ENCODE measurements at places on chromosomes 5 and 9.

GRCh38 chr9:4182831-4183230, 117.0 kb downstream of the GLIS3 start:
- no peak for DNase-seq

DNA sequence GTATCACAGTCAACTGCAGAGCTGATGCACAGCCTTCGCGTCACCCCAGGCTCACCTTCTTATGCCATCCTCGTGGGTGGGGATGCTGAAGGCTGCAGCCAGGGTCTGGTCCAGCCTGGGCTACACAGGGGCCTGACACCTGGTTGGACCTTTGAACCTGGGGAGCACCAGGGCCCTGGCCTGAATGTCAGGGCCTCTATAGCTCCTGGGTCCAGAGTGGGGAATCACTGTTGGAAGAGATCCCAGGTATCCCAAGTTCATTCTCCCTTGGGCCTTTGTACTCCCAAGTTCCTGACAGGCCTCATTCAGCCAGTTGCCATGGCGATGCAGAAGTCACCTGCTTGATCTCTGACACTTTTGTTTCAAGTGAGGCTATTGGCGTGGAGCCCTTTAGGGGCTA, 43.8 kb downstream of the ZNF618 start:
- no peak for DNase-seq

GRCh38 chr5:109410389-109411148, 795 bp upstream of the PJA2 start:
- DNase-seq, result peak; percentile 15

DNA sequence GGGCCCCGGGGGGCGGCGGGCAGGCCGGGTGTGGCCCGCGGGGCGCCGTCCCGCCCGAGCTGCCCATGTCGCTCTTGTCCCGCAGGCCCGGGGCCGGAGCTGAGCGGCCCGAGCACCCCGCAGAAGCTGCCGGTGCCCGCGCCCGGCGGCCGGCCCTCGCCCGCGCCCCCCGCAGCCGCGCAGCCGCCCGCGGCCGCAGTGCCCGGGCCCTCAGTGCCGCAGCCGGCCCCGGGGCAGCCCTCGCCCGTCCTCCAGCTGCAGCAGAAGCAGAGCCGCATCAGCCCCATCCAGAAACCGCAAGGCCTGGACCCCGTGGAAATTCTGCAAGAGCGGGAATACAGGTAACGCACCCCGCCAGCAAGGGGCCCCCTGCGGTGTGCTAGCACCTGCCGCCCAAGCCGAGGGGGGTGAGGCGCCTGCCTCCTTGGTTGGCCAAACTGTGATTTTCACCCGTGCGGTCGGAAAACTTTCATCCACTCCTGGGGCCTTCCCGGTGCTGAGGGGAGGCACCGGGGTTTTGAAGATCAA, 32.1 kb downstream of the SMARCA2 start:
- DNase-seq, result no peak

DNA sequence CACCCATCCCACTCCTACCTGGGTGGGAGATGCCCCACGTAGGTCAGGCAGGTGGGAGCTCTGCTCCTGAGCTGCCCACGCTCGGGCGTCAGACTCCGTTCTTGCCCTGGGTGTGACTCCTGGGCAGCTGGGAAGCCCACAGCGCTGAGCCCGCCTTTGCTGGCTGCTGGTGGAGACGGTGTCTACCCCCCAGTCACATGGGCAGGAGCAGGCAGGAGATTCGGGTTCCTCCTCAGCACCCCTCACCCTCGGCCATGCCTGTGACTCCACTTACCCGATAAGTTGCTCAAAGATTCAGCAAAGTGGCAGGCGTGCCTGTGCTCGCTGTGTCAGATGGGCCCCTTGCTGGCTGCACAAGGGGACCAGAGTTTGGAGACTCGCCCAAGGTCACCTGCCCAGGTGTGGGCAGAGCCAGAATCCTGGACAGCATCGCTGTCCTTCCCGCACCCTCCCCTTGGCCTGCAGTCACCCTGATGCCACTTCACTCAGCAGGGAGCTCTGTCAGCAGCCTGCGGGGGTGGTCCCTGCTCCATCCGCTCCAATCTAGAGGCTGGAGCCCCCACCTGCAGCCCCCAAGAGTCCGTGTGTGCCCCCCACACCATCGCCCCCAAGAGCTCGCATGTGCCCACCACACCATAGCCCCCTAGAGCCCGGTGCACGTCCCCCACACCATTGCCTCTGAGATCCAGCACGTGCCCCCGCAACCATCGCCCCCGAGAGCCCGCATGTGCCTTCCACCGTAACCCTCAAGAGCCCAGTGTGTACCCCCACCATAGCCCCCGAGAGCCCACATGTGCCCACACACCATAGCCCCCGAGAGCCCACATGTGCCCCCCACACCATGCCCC, 4.2 kb downstream of the LCN1 start:
- no peak for DNase-seq

GRCh38 chr5:81854485-81854884, 103.6 kb upstream of the SSBP2 start:
- no peak for DNase-seq

GRCh38 chr5:60522292-60522905, 177.6 kb downstream of the DEPDC1B start:
- DNase-seq, result no peak

DNA sequence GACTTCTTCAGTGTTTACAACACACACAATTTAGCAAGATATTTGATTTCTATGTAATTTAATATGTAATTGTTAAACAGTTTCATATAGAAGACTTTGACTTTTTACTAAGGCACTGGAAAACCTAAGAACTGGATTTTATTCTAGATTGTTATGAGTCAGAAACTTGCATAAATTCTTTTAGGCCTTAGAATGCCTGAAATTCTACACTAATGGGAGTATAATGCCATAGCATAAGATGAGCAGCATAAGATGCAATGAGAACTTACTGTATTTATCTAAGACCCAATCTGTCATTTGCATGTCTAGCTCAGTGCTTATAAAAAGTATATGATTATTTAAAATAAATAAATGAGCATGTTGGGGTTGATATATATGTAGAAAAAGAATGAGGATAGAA, 285.2 kb downstream of the CDH12 start:
- no peak for DNase-seq

- no peak for DNase-seq
These were observed 25.3 kb upstream of the ANXA2R start for GRCh38 chr5:43065387-43065947.

GRCh38 chr5:132370971-132371602, 1.6 kb downstream of the SLC22A5 start:
- no peak for DNase-seq

- no peak for DNase-seq
These were observed 37.1 kb upstream of the NR3C1 start for GRCh38 chr5:143440448-143441115.

DNA sequence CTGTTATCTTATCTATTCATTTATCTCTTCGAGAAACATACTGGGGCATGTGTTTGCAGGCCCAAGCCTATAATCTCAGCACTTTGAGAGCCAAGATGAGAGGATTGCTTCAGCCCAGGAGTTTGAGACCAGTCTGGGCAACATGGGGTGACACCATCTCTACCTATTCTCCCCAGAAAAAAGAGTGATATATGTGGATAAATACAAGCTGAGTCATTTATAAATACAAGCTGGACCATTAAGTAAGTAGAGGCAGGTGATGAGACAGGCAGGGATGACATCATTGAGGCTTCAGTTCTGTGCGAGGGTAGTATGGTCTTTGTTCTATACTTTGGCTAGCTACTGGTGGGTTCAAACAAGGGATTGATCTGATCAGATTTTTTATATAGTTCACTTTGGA, 25.6 kb downstream of the PBX3 start:
- no peak for DNase-seq

DNA sequence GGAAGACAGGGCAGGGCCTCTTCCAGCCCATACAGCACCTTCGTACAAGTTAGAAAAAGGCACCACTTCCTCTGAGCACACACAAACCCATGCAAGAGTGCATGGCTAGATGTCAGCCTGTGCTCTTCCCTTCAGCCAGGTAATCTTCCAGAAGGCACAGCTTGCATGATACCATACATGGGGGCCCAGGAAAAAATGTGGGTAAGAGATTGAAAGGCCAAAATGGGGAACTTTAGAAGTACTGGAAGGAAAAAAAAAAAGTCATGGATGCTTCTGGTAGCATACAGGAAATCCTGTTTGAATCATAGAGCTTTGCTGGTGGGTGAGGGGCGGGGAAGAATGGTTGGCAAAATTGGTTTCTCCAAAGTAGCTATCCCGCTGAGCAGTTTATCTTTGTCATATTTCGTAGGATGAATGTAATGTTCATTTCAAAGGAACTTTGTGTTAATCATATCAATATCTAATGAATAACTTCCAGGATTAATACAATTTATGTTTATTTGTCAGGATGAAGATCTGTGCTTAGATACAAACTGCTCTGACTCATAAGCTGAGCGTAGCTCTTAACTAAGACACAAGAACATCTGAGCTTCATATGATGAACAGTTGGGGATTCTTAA, 78.2 kb upstream of the MAP3K1 start:
- no peak for DNase-seq

GRCh38 chr5:126376443-126376842, 46.8 kb upstream of the GRAMD2B start:
- no peak for DNase-seq

DNA sequence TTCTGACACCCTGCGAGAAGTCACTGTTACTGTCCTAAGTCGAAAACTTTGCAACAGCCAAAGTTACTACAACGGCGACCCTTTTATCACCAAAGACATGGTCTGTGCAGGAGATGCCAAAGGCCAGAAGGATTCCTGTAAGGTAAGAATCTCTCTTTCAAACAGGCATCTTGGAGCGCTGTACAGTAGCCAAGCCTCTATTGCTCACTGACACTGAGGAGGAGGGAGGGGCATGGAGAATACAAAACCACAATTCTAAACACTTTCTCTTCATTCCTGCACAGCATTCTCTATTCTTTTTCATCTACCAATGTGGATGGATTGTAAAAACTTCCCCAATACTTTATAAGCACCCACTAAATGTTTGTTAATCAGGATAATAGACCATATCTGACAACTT, 7.4 kb downstream of the GZMK start:
- no peak for DNase-seq

DNA sequence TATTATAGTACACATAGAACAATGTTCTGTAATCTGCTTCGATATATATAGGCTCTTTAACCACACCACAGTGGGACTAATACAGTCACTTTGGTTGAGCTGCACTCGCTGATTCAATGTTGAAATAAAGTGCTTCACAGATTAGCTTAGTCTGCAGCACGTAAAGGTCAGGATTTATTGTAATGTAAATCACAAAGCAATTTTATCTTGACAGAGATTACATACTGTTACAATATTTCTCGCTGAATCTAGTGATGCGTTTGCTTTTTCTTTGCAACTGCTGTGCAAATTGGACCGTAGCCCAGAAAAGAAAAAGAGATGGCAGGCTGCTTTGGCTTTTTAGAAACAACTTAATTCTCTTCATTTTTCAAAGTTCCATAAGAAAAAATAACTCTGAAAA, 52.9 kb downstream of the CETN3 start:
- DNase-seq, result no peak

- DNase-seq, result no peak
These were observed 100.4 kb upstream of the TLE1 start for GRCh38 chr9:81789721-81790120.

- no peak for DNase-seq
These were observed 1.4 kb downstream of the SPINK1 start for GRCh38 chr5:147830035-147830434.

DNA sequence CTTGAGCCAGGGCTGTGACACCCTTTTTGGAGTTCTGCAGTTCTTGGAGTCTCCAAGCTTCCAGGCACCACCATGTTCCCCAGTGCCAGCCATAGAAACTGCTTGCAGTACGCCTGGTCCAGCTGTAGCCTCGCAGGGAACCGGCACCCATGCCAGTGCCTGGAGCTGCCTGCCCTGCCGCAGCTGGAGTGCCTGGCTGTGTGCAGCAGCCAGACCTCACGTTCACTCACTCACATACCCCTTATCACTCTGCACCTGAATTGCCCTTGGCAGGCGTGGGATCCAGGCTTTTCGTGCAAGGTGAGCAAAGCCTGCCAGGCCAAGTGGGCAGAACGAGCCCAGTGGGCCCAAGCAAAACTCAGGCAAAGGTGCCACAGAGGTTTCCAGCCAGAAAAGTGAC, 77.8 kb upstream of the SHB start:
- no peak for DNase-seq

DNA sequence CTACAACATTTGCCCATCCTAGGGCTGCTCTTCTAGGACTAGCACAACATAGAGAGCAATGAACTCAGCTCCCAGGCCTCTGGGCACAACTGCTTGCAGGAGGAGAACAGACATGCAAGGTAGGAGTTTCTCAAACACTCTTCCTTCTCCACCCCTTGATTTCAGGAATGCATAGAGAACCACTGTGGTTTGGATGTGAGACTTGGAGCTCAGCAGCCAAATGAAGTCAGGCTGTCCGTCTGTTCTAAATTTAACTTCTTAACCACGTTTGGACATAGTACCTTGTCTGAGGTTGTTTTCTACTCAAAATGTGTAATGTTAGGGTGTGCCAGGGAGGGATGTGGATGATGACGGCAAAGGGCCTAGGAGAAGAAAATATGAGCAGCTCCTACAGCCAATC, 515.1 kb upstream of the TNC start:
- no peak for DNase-seq

DNA sequence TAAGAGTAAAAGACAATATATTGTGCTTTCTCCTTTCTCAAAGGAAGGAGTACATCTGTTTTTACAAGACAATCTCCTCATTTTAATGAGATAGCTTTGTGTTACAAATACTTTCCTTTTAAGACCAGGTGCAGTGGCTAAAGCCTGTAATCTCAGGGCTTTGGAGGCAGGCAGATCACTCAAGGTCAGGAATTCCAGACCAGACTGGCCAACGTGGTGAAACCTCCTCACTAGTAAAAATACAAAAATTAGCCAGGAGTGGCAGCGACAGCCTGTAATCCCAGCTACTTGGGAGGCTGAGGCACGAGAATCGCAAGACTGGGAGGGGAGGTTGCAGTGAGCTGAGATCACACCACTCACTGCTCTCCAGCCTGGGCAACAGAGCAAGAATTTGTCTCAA, 11.8 kb downstream of the TMEM161B start:
- DNase-seq, result no peak

Measured in stimulated activated CD8-positive, alpha-beta memory T cell treated with anti-CD3 and anti-CD28 coated beads, Interleukin-12 subunit alpha, Interleukin-12 subunit beta, amount 100 ng/mL, for 1 hour (primary cell).